CMK (cell line): ENCODE measurements at places on chromosomes 1 and 21.

DNA sequence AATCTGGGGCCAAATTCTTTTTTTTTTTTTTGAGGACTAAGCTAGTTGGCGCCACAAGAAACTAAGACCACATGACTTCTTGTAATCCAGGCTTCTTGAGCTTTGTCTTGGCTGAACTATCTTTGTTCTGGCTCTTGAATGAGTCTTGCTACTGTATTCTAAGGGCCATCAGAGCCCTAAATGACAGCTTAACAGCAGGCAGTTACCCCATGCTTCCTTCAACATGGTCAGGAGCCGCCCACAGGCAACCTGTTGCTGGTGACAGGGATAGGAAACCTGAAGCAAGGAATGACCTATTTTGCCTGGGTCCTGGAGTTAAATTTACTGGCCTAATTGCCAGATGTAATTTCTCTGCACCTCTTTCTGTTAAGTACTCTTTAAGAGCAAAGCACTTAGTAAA is 188.2 kb upstream of the PLXNA2 start:
- DNase-seq = no peak

DNA sequence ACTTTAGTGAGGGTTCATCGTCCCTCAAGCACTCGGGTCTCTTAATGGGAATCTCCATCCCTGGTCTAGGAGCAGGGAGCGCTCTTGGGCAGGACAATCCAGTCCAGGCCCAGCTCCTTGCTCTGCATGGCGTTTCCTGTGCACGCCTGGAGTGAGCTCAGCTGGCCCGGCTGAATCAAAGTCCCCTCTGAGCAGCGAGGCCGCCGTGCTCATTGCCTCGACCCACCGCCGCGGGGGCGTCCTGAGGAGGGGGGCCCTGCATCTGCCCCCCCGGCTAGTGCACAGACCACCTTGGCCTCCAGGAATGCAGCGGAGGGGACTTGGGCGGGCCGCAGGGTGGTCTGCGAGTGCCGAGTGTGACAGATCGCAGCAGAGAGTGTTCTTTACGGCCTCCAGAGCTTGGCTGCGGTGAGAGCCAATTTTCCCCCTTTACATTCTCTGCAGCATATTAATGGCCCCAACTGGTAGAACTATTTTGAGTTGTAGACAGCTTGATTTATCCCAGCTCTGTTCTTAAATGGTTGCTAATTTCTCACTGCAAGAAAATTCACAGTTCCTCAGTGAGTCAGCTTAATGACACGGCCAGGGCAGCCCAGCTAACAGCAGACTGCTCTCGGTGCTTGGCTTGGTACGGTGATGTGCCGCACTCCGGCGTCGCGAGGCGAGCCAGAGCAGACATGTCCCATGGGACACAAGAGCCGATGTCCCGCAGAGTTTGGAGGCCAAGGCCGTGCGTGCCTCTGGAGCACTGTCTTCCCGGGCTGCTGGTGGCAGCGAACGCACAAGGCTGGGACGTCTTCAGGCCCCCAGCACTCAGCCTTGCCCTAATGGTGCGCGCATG is 39.8 kb downstream of the SNAP47 start:
- DNase-seq = no peak

GRCh38 chr1:40766560-40766959 is 17.0 kb upstream of the KCNQ4 start:
- DNase-seq = no peak

DNA sequence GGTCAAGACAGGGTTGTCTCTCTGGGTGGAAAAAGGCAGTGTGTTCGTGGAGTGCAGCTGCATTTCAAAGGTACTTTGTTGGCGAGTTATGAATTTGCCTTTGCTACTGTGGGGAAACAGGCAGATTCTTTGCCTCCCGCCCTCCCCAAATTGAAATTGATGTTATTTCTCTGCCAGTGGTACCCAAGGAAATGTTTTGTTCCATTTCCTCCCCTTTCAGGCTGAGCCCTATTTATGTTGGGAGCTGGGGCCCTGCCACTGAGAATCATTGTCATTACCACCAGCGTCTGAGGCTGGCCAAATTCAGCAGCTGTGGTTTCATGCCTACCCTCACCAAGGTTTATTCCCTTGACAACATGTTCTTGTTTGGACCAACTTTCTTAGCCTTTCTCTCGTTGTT is 48.5 kb upstream of the OLIG2 start:
- DNase-seq = no peak

DNA sequence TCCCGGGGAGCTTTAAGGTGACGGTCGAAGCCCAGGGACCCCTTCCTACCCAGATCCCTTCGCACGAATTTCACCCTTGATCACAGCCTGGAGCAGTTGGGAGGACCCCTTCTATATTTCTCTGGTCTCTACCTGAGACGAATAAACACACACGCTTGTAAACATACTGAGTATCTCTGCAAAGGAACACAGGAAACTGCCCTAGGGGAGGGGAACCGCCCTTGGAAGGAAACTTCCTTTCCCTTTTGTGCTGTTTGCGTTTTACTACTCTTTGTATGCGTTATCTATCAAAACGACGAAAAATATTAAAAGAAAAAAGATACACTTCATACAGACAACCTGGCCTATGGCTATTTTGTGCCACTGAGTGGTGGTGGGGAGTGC is 750 bp downstream of the NECAP2 start:
- DNase-seq = no peak

- no peak for DNase-seq
Observed at GRCh38 chr1:7672864-7673263, 98.2 kb upstream of the VAMP3 start.

DNA sequence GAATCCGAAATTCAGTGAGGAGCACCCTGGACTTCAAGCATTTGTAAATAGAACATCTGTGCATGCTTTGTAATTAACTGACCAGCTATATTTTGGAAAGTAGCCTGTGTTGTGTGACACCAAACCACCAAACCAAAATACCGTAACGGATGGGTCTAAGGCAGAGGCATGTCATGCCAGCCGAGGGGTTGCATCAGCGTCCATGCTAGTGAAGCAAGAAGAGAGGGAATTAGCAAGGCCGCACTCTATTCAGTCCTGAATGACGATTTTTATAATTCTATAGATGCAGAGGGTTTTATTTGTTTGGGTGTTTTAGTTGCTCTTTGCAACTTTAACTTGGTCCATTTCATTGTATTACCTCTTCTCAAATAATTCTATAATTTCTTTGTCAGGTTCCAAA is 116.8 kb upstream of the SMYD2 start:
- DNase-seq = no peak
